ENCODE measurements at places on chromosomes 11 and 22. TPM values are rescaled to one million over a fixed set of nuclear protein-coding genes. Genes with fewer than 3 reads are reported as not detected.

Gene TM7SF2
- 83.9 TPM for total RNA-seq

Gene TMPRSS4
- total RNA-seq, result not detected

Gene LINC01488
- not detected for total RNA-seq

Gene LRP4
- 4.3 TPM for total RNA-seq

Gene CCDC87
- not detected for total RNA-seq

Gene NXPE1
- total RNA-seq, result not detected

DNA sequence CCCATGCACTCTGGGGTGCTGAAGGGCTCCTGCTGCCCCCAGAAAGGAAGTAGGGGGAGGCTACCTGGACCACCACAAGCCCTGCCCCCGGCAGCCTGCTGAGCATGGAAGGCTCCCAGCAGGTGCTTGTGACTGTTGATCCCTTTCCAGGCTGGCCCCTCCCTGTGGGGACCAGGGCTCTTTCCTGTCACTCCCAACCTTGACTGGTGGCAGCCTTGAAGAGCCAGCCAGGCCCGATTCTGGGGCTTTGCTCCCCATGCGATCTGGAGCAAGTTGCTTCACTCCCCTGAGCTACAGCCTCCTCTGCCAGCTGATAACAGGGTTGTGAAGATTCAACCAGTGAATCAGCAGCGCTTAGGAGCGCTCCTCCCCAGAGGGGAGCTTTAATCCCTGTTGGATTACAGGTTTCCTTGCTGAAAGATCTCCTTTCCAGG, 4.6 kb upstream of the CST6 start:
- no peak for DNase-seq

GRCh38 chr11:84142411-84142810, 856.2 kb upstream of the CCDC90B start:
- DNase-seq, result no peak

DNA sequence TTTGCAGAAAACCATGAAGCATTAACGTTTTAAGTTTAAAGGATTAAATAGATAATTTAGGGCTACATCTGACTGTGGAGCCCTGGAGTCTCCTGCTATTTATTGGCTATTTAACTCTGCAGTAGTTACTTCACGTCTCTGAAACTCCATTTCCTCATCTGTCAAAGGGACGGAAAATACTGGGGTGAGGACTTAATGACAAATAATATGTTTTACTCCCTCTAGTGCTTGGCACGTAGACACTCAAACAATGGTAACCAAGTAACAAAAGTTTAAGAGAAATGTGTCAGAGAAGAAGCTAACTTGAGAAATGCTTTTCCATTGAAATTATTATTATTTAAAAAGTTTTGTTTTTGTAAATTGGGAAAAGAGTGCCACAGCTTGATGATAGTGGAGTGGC, 130.7 kb upstream of the RCN1 start:
- no peak for DNase-seq

DNA sequence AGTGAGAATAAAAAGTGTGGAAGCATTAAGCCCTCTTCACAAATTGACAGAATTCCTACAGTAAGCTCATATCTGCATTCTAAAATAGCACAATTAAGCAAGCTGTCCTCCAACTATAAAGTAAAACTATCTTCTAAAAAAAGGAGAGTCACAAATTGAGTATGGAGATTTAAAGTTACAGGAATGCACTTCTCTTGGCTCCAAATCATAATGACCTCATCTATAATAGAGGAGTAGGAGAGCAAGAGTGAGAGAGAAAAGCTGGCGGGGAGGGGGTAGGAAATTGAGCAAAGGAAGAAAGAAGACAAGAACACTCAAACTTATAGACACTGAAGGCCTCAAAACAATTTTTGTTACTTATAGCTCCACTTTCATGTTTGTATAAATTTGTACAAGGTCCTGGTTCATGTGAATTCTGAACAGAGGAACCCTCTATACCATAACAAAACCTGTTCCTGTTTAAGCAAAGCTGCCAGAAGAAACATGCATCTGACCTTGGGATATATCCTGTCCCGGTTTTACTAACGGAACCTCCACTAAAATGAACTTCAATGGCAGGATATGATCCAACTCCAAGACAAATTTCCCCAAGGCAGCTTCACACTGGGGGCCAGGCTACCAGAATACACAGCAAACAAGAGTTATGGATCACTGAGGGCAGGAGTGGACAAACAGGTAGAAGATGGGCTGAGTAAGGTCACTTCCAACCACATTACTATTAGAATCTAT, 37.2 kb downstream of the SLC35F2 start:
- no peak for DNase-seq

DNA sequence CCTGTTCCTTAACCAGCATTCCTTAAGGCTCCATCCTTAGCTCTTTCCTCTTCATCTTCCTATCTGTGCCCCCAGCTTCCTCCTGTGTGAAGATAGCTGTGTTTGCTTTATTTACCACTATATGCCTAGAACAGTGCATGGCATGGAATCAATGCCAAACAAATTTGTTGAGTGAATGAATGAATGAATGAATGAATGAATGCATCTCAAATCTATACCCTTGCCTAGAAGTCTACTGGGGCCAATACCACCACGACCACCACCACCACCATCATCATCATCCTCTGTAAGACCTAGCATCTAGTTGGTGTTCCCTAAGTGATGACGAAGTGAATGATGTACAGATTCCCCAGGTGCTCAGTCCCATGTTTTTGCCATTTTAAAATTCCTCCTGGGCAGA, 819 bp upstream of the OTOG start:
- no peak for DNase-seq

DNA sequence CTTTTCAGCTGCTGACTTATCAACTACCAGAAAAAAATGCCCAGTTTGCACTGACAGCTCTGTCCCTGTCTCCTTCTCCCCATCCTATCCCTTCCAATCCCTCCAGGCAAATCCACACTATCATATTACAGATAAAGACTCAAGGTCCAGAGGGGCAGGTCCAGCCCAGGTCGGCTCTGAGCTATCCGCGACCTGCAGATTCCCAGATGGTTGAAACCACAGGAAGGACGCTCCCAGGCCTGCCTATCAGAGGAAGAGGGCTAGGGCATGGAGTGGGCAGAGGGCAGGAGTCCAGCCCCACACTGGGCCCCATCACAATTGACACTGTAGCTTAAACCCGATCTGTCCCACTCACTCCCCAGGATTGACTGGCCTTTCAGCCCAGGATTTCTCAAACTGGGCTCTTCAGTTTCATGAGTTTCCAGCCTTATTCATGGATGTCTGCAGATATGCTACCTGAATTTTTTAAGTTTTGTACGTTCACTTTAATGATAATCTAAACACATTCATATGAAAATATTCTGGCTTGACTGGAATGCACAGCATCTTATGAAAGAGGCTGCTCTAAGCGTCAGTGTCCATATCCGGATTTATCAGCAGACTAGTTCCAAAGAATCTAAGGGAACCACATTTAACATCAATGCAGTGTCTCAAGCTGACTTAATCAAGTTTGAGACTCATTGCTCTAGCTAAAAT, 16.4 kb upstream of the FCHSD2 start:
- no peak for DNase-seq

- no peak for DNase-seq
Measured at GRCh38 chr22:17684245-17684644, 45.7 kb downstream of the BCL2L13 start.

- no peak for DNase-seq
Measured at GRCh38 chr22:28477556-28477955, 202.1 kb downstream of the TTC28 start.

GRCh38 chr11:96134602-96135001, 208.4 kb downstream of the MAML2 start:
- DNase-seq, result no peak

DNA sequence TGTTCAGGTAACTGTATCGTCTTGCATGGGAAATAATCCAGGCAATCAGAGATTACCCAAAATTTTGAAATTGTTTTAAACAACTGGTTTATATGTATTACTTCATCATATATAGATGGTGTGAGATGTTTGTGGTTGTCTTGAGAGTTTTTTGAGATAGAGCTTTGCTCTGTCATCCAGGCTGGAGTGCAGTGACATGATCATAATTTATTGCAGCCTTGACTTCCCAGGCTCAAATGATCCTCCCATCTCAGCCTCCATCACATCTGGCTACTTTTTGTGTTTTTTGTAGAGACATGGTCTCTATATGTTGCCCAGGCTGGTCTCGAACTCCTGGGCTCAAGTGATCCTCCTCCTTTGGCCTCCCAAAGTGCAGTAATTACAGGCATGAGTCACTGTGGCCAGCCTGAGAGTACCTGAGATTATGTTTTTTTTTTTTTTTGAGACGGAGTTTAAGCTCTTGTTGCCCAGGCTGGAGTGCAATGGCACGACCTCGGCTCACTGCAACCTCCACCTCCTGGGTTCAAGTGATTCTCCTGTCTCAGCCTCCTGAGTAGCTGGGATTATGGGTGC, 11.5 kb downstream of the CTNND1 start:
- DNase-seq, result no peak

DNA sequence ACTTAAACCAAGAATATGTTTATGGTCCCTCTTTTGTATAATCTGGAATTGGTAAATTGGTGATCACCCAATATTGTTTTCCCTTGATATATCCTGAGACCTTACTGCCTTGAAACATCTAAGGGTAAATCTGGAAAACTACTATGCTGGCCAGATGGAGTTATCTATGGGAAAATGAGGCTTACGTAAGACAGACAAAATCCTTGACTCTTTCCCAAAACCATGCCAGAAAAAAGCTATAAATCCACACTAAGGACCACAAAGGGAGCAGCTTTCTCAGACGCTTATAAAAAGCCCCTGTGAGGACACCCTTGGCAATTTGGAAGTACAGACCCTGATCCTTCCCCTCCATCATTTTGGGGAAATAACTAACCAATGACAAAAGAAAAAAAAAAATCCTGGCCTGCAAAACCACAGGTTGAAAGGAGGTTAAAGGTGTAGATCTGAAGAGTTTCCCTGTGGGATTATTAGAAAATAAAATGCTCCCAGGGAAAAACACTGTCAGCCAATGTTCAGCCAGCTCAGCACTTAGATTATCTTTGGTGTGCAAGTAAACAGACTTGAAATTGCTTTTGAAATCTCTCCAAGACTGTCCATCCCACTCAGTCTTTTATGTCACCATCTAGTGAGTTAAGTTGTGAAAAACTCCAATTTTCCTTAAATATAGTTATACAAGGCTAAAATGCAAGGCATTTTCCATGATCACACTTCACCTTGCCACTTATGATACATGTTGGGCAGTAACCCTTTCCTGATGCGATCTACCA, 6.6 kb upstream of the AMBRA1 start:
- no peak for DNase-seq

DNA sequence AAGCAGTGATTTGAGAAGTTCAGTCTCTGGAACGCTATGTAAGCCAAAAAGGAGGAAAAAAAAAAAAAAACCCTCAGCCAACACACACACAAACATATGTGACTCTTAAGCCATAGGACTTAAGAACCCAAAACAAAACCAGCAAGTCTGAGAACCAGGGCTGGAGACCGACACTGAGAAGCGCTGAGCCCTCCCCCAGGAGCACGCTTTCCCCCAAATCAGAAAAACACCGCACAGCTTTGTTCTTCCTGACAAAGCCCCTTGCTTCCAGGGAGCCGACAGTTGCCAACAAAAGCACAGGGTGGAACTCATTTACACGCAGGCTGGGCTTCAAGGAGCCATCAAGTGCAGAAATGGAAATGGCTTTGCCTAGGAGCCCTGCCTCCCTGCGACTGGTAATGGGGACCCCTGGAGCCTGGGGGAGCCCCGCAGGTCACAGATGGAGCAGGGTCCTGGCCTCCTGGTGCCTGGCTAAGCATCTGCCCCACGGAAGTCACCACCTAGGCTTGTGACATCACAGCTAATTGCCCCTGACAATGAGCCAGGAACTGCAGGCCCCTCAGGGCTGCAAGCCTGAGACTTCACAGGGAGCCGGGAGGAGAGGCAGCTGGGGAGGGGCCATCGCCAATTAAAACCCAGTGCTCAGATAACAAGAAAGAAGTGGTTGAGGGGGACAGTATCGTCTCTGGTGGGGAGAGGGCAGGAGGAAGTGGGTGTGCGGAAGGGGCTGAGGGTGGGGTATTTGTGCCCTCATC, 66.9 kb downstream of the NFAM1 start:
- DNase-seq, result no peak

DNA sequence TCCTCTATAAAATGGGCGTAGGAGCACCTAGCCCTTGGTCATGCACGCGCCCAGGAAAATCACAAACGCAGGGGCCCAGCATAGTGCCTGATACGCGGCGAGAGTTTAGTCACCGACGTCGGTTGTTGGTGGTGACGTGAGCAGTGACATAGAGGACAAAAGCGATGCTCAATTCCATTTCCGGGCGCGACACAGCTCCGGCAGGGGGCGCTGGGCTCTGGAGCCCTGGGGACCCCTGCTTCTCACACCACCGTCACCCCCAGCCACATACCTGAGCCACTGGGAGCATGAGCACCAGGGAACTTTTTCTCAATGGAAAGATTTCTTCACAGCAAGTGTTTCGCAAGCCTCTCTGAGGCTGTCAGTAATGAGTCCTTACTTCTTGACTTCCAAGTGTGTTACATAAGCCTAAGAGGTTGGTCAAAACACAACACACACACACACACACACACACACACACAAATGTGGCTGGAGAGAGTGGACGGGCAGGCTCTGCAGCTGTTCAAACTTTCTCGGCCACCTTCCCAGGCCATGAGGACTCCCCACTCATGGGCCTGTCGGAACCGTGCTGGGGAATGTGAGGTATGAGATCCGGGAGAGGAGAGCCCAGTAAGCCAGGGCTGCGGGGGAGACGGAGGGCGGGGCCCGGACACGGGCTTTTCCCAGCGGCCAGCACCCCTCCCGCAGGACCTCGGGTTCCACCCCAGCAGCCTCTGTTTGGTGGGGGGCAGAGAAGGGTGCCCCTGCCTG, 36.9 kb upstream of the LINC01488 start:
- peak; percentile 44 for DNase-seq

DNA sequence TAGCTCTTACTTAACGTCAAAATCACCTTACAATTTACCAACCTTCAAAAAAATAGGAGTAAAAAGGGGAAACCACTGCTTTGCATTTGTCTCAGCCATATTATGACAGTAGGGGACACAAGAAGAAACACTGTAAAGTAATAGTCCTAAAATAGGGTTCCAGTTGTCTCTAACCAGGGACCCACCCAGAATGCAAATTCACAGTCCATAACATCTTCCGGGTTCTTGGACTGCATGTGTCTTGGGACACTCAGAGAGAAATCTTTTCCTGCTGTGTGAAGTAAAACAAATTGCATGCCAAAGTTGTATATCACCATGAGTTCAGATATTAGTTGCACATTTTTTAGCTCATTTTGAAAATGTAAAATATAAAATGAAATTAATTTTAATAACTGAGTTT, 69.8 kb upstream of the PGR start:
- DNase-seq, result no peak

GRCh38 chr22:22940961-22941605, 53.5 kb downstream of the IGLL5 start:
- no peak for DNase-seq

DNA sequence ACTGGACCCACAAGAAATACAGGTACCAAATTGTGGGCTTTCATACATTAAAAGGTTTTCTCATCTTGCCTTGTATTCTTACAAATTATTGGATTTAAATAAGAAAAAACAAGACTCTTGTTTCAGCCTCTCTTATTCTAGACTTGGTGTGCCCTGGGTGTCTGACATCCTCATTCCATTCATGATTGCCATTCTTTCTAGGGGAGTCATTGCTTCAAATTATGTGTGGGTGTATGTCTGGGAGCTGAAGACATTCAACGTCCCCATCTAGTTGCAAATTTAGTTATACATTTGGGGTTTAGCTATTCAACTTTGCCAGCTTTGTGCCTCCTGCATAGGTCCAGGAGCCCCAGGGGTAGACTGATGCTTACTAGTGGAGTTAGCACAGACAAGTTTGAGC, 18.1 kb downstream of the MAML2 start:
- no peak for DNase-seq

All from omental fat pad (tissue), 4 donors.